ENCODE measurements at places on chromosomes 4 and X.

DNA sequence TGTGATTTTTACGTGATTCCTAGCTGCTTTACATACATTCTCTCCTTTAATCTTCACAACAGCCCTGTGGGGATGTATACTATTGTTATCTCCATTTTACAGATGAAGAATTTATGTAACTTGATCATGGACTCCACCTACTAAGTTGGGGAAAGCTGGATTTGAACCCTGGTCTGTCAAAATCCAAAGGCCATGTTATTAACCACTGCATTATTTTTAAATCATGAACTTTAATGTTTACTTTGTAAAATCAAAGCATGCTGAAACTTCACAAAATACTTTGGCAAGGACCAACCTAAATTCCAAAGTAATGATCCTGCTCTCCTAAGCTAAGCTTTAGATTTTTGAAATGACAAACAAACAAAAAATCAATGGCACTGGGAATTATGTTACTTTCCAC lies 26.1 kb downstream of the FAM47E start:
- no peak for DNase-seq

DNA sequence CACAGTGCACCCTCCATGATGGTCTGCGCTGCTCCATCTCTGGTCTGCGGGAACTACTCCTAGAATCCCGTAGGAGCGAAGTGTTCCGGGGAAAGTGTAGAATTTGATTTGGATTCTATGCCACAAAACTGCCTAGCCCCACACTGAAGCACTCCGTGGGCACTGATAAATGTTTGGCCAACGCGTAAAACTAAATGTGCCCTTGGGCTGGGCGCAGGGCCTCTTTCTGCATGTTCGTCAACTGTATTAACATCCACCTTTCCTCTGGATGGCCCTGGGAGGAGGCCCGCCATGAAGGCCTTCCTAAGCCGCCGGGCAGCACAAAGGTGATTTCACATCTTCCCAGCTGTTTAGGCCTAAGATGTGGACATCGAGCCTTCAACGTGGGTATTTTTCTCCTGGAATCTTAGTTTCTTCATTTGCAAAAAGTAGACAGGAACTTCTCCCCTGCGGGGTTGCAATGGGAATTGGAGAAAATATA lies 2.6 kb downstream of the MSX1 start:
- no peak for DNase-seq

DNA sequence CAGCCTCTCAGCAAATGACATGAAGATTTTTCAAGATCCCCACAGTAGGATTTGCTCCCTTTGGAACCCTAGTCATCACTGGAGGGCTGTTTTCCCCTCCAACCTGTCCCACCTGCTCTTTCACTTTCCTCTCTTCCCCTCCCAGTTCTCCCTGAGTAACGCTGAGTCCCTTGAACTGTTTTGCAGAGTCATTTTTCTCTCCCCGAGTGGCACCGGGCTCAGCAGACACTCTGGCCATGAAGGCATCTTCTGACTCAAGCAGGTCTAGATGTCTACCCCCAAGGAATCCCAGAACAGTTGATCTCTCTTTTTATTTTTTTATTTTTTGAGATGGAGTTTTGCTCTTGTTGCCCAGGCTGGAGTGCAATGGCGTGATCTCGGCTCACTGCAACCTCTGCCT lies 52.2 kb downstream of the HTRA3 start:
- no peak for DNase-seq

DNA sequence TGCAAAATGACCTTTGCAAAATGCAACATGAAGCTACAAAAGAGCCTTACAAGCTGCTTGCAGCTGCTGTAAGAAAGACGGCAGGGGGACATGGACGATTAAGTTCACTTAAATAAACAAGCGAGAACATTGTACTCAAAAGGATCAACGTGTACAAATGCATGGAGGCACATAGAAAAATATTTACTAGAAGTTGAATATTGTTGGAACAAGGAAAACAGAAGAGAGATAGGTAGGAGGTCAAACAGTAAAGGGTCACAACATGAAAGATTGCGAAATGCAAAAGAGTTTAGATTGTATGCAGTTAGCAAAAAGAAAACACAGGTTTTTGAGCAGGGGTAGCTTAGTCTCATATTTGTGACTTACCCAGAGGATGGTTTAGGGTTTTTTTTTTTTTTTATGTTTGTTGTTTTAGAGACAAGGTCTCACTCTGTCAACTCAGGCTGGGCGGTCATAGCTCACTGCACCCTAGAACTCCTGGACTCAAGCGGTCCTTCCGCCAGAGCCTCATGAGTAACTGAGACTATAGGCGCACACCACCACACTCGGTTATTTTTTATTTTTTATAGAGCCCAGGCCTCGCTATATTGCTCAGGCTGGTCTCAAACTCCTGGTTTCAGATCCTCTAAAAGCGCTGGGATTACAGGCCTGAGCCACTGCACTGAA lies 1.4 kb upstream of the PHF8 start:
- no peak for DNase-seq

GRCh38 chrX:29012867-29013266 lies 425.6 kb downstream of the IL1RAPL1 start:
- no peak for DNase-seq

DNA sequence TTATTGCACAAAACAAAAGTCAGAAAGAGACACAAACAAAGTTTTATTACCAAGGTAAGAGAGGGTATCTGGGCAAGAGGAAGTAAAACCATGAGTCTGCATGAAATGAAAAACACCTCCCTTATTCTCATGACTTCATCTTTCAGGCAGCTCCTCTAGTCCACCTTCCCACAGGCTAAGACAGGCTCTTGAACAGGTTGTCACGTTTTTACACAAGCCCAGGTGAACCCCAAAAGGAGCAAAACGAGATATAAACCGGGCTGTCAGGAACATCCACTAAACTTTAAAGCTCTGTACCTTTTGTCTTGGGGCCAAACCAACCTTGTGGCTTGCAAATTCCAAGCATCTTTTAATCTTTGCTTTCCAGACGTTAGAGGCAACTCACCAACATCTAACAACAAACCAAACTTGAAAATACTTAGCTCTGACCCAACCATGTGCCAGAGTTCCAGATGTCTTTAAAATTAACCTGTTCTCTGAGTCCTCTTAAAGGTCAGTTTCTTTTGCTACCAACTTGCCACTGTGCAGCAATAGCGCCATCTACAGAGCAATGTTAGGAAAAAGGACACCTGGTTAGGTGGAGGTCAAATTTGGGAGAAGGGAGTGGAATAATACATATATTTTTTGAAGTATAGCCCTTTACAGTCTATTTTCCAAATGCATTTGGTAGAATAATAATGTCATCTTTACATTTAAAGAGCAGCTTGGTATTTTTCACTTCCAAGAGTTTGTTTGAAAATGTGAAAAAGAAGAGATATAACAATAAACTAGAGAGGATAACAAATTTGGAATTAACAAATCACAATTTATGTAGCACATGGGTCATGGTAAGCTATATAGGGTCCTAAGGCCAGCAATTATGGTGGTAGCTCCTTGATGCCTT lies 73.1 kb downstream of the QRFPR start:
- peak; percentile 36 for DNase-seq

DNA sequence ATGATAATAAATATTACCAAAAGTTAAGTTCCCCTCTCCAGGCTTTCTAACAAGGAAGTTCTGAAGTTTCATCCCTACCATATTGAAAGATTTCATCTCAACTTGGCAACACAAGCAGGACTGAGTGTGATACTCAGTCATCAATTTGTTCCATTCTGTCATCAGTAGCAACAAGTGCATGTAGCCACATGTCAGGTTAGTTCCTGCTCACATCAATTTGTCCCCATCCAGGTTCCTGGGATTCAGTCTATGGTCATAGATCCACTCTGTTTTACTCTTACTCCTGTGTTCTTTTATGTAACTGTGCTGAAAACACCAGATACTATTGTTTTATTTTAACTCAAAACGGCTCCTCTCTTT lies 22.2 kb downstream of the SMPX start:
- no peak for DNase-seq

- peak; percentile 34 for DNase-seq
These were observed 18.9 kb downstream of the TIFA start for GRCh38 chr4:112266823-112267222.

GRCh38 chr4:89416960-89417359 lies 109.4 kb upstream of the GPRIN3 start:
- no peak for DNase-seq

DNA sequence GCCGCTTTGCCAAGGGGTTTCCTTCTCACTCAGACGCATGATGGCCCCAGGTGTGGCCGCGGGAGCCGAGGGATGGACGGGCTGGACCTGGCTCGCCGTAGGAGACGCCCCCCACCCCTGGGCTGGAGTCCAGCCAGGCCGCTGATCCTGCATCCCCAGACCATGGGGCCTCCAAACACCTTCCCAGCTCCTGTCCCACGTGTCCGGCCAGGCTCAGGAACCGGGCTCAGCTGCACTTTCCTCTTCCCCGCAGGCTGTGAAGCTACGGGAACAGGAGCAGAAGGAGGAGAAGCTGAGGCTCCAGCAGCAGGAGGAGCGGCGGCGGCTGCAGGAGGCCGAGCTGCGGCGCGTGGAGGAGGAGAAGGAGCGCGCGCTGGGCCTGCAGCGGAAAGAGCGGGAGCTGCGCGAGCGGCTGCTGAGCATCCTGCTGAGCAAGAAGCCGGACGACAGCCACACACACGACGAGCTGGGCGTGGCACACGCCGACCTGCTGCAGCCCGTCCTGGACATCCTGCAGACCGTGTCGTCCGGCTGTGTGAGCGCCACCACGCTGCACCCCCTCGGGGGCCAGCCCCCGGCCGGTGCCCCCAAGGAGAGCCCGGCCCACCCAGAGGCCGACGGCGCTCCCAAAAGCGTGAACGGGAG lies 9.1 kb downstream of the AKAP17A start:
- DNase-seq = no peak

DNA sequence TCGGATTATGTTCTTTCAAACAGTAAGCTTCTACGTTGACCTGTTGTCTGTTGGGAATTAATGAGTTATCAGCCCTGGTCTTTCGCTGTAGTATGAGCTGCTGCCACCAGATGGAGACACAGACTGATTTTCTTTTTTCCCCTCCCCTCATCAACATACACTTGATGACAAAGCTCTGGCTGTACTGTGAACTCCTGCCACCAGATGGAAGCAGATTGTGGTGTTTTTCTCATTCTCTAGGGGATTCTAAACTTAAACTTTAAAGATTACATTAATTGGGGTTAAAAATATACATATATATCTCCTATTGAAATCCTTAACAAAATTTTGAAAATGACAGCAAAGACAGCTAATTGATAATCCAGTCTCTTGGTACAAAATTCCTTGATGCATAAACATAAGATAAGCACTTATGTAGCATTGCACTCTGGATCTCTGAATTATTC lies 44.8 kb downstream of the SMS start:
- DNase-seq = peak; percentile 97

- no peak for DNase-seq
These were observed 305.5 kb upstream of the EMCN start for GRCh38 chr4:100823066-100823992.

GRCh38 chr4:152106113-152106763 lies 345.4 kb upstream of the GATB start:
- DNase-seq = no peak

GRCh38 chr4:119656342-119656741 lies 27.7 kb upstream of the PDE5A start:
- no peak for DNase-seq

DNA sequence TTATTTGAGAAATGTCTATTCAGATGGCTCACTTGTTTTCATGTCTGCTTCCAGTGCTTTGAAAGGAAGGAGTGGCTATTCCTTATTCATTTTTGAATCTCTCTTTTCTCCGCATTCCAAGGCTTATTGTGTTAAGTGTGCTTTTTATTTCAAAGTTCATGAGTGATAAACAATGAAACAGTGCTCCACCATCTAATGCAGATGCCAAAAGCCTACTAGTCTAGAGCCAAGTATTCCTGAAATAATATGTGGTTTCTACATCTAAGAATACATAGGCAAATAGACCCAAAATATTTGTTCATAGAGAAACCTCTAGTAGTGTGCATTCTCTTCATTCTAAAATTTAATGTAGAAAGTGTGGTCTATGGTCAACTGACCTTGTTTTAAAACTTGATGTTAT lies 187.3 kb downstream of the GABRB1 start:
- DNase-seq = no peak

DNA sequence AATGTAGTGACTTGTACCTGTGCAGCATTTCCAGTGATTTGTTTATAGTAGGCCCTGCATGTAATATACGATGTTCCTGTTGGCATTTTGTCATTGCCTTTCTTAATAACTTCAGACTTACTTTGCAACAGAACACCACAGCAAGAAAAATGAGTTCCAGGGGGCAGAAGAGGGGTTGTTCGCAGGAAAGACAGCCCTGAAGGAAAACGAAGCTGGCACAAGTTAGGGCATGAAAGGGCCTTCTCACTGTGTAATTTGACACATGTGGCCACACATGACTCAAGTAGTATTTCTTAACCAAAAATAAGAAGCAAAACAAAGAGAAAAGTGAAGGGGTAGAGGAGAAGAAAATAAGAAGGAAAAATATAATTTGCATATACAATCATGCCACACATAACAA lies 265.8 kb upstream of the SMIM31 start:
- no peak for DNase-seq
